ENCODE measurements at places on chromosomes 12 and 14. TPM values are rescaled to one million over a fixed set of nuclear protein-coding genes. Genes with fewer than 3 reads are reported as not detected.
A peak's percentile ranks its signal among the peaks of the same experiment; 100 is the strongest.

SLC38A2 gene
- total RNA-seq, result 116 TPM

MGST1 gene
- total RNA-seq, result 218 TPM

GRCh38 chr12:92503971-92504593, 198.7 kb upstream of the PLEKHG7 start:
- H3K27me3 ChIP-seq, result no peaks in the 10 kb centered on the region
- H3K4me3 ChIP-seq, result no peak overlapping the region
- H3K36me3 ChIP-seq, result no peaks in the 10 kb centered on the region
- H3K27ac ChIP-seq, result peak overlapping the region; percentile 59

DNA sequence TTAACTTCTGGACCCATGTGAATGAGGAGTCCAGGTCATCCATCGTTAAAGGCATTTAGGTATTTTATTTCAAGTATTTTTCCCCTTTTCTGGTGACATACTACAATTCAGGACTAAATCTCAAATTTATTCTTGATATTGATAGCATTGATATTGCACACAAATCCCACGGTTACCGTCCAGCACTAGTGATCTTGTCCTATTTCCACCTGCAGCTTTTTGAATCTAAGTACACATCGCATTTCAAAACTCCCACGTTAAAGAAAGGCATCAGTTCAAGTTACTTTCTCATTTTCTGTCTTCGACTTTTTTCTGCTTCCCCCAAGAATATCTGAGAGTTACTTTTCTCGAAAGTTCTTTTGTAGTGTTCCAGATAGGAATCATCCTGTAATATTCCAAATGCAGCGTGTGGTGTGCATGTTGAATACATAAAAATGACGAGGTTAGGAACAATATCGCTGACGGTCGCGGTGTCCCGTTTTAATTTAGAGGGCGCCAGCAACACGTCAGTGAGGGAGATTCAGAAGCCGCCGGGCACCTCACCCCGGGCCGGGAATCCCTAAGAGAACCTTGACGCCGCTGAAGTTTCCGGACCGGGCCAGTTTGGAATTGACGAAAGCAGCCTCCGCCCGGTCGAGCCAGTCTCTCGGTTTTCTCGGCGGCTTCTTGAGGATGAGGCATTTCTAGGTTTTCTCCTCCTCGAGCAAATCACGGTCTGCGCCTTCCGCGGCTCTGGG, 569 bp upstream of the RGS6 start:
- H3K36me3 ChIP-seq, result no peaks in the 10 kb centered on the region
- H3K27me3 ChIP-seq, result no peaks in the 10 kb centered on the region
- no peaks in the 10 kb centered on the region for H3K4me1 ChIP-seq
- no peak for DNase-seq

DNA sequence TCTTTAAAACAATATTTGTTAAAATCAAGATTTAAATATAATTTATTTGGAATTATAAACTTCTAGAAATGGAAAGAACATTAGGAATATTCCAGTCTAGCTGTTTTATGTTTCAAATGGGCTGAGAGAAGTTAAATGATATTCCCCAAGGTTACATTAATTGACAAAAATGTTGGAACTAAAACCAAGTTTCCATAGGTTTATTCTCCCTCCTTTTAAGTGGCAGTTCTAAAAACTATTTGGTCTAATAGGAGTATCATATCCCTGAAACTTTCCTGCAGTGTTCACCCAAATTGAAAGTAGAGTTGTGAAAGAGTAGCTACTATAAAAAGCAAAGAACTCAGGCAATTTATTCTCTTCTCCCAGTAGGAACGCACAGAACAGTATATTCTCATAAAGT, 1185.5 kb downstream of the LRFN5 start:
- no peak overlapping the region for H3K27ac ChIP-seq
- no peaks in the 10 kb centered on the region for H3K27me3 ChIP-seq
- H3K4me3 ChIP-seq, result no peak overlapping the region
- DNase-seq, result no peak
- no peaks in the 10 kb centered on the region for H3K4me1 ChIP-seq

GRCh38 chr14:69919815-69920214, 40.6 kb downstream of the SMOC1 start:
- DNase-seq, result no peak
- H3K27ac ChIP-seq, result no peak overlapping the region
- H3K36me3 ChIP-seq, result no peaks in the 10 kb centered on the region
- H3K27me3 ChIP-seq, result peaks cover 2% of the 10 kb centered on the region

- no peaks in the 10 kb centered on the region for H3K36me3 ChIP-seq
- no peak overlapping the region for H3K4me3 ChIP-seq
- H3K4me1 ChIP-seq, result no peaks in the 10 kb centered on the region
- H3K27me3 ChIP-seq, result no peaks in the 10 kb centered on the region
- no peak overlapping the region for H3K27ac ChIP-seq
- DNase-seq, result no peak
These were observed 12.8 kb downstream of the STX2 start for GRCh38 chr12:130826151-130826801.

- DNase-seq, result no peak
- H3K36me3 ChIP-seq, result no peaks in the 10 kb centered on the region
- no peak overlapping the region for H3K4me3 ChIP-seq
- no peak overlapping the region for H3K27ac ChIP-seq
- no peaks in the 10 kb centered on the region for H3K27me3 ChIP-seq
These were observed 97.8 kb downstream of the LLPH start for GRCh38 chr12:66032739-66033138.

DNA sequence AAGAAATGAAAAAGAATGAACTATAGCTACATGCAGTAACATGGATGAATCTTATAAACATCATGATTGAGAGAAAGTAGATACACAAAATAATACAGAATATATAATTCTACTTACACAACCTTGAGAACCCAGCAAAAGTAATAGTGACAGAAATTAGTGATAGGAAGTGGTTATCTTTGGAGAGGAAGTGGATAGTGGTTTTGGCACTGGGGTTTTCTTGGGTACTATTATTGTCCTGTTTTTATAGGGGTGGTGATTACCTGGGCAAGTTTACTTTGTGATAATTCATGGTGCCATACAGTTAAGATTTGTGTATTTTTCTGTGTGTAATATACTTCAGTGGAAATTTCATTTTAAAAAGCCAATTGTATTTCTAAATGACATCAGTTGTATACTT, 352.7 kb downstream of the AEBP2 start:
- no peaks in the 10 kb centered on the region for H3K36me3 ChIP-seq
- H3K4me3 ChIP-seq, result no peak overlapping the region
- no peak overlapping the region for H3K27ac ChIP-seq
- no peak for DNase-seq
- no peaks in the 10 kb centered on the region for H3K4me1 ChIP-seq

IL22 gene
- not detected for total RNA-seq

- DNase-seq, result no peak
- no peak overlapping the region for H3K27ac ChIP-seq
These were observed 2.8 kb upstream of the EML1 start for GRCh38 chr14:99790201-99790977.

- H3K27ac ChIP-seq, result no peak overlapping the region
- no peaks in the 10 kb centered on the region for H3K4me1 ChIP-seq
- no peaks in the 10 kb centered on the region for H3K27me3 ChIP-seq
- no peaks in the 10 kb centered on the region for H3K36me3 ChIP-seq
These were observed 185.6 kb downstream of the EPS8 start for GRCh38 chr12:15603474-15604085.

DNA sequence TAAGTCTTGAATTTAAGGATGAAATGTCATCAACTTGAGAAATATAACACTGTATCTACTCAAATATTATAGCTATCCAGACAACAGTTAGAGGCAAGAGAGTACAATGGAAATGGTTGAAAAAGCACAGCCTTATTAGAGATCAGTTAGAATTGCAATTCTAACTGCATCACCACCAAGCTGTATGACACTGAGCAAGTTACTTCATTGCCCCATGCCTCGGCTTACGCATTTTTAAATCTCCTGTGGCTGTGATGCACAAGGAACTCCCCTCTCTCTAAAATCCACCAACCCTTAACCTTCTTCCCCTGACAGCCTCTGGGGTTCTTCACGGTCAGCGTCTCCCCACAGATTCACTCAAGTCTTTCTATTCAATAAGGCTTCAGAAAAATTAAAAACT, 75.1 kb downstream of the MED13L start:
- H3K27ac ChIP-seq, result no peak overlapping the region
- no peaks in the 10 kb centered on the region for H3K27me3 ChIP-seq
- no peak overlapping the region for H3K4me3 ChIP-seq
- no peaks in the 10 kb centered on the region for H3K4me1 ChIP-seq
- no peaks in the 10 kb centered on the region for H3K36me3 ChIP-seq
